ENCODE measurements at places on chromosomes 4 and X.

DNA sequence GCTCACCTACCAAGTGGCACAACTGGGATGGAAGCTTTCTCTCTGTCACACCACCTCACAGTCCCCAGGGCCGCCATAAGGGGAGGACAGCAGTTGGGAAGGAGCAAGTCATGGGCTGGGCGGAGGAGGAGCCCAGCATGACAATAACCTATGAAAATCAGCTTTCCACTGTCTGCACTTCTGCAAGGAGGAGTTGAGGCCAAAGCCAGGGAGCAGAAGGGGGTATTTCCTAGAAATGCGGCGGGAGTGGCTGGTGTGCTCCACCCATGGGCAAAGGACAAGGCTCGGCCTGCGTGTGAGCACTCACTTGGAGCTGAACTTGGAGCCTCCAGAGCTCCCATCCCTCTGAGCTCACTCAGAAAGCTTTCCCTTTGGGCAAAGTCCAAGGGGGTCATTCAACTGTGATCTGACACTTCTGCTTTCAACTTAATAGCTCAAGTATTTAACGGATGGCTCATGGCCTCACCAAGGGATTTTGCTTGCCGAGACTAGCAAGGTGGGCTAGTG, 18.5 kb downstream of the APLN start:
- no peak for DNase-seq

GRCh38 chr4:19227701-19228100, 1024.0 kb upstream of the SLIT2 start:
- no peak for DNase-seq

DNA sequence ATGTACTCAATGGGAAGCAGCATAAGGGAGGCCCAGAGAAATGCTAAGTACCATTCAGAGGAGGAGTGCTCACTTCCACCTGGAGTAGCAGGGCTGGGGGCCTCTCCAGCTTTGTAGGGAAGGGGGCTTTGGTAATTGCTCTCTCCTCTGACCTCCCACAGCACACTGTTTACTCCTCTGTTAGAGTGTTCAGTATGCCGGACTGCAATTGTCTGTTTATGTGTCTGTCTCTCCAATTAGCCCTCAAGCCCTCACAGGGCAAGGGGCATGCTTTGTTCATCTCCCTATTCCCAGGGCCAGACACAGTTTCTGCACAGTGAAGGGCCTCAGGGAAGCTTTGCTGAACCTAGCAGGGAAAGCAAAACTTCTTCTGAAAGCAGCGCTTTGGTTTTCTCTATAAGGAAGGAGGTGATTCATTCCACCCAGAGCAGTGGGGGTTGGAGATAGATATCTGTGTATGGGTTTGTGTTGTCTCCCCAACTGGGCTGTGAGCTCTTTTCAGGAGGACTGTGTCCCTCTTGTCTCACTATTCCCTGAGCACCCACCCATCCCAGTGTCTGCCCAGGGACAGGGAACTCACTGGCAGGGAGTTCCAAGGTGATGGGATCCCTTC, 50.0 kb upstream of the VMA21 start:
- DNase-seq, result no peak

GRCh38 chr4:119238068-119238722, 25.7 kb downstream of the USP53 start:
- DNase-seq, result no peak

DNA sequence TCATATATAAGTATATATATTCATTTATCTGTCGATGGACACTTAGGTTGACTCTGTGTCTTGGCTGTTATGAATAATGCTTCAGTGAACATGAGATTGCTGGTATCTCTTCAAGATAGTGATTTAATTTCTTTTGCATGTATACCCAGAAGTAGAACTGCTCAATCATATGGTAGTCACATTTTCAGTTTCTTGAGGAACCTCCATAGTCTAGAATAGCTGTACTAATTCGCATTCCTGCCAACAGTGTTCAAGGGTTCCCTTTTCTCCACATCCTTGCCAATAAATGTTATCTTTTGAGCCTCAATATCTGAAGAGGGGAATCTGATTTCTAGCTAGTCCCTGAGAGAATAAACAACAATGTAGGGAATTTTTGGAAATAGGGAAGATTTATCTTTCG, 32.4 kb upstream of the CCNG2 start:
- no peak for DNase-seq

DNA sequence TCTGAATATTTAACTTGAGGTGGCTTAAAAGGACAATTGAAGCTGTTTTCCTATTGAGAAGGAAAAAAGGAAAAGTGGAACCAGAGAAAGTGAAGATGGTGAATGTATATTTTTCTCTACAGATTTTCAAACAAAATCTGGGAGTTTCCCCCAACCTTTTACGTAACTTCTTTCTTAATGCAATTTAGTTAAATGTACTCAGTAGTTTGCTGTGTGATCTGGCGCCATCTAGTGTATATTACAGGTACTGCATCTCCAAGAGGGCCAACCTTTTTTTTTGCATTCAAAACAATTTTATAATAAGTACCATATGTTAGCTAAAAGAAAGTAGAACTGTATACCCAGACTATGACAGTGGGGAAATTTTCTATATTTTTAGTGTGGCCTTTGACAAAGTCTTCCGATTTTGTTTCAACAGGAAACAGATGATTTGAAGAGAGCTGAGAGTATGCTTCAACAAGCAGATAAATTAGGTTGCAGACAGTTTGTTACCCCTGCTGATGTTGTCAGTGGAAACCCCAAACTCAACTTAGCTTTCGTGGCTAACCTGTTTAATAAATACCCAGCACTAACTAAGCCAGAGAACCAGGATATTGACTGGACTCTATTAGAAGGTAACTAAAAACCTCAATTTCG, 82.0 kb downstream of the PLS3 start:
- no peak for DNase-seq

GRCh38 chrX:124925681-124926080, 394.0 kb upstream of the TEX13C start:
- no peak for DNase-seq

DNA sequence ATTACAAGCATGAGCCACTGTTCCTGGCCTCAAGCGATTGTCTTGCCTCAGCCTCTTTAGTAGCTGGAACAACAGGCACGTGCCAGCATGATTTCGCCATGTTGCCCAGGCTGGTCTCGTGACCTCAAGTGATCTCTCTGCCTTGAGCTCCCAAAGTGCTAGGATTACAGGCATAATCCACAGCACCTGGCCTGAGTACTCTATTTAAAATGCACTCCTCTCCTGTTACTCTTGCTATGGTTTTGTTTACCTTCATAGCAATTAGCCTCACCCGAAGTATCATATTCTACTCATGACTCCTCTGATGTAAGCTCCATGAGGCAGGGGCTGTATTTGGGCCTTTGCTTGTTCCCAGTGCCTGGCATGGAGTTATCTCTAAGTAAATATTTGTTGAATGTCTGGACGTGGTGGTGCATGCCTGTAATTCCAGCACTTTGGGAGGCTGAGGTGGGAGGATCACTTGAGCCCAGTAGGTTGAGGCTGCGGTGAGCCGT, 92.5 kb upstream of the SLC34A2 start:
- no peak for DNase-seq

- peak; percentile 28 for DNase-seq
Observed at GRCh38 chr4:73222466-73223257, 35.9 kb downstream of the ANKRD17 start.

DNA sequence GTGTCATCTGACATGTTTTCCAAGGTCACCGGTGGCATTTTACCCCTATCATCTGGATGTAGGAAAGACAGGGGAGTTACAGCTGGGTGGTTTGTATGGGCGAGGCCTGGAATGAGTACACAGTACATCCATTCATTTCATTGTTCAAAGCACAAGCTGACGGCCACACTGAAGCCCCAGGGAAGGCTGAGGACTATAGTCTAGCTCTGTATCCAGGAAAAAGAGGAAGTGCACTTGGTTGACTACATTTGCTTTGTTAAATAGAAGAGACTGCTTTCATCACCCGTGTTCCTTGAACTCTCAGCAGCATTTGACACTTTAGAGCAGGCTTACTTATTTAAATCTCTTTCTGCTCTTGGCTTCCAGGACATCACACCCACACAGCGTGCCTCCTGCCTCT, 1041.0 kb upstream of the TENM3 start:
- no peak for DNase-seq

- no peak for DNase-seq
Observed at GRCh38 chrX:40579141-40579540, 1.6 kb upstream of the ATP6AP2 start.

DNA sequence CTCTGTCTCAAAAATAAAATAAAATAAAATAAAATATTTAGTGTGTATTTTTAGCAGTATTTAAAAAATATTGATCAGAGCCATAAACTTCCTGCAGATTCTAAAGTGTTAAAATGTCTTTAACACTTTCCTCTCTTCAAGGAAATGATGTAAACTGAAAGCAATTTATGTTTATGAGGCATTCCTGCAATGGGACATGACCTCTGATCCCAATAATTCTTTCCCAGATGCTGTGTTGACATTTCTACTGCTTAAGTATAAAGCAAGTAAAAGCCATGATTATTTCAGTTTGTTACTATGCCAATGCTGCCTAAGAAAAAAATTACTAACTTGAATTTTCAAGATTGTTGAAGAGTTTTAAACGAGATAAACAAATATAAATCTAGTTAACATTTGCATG, 29.0 kb downstream of the COQ2 start:
- DNase-seq, result no peak

GRCh38 chrX:46572340-46572936, 1.1 kb upstream of the CHST7 start:
- DNase-seq, result no peak

Data from iPS DF 19.7 (cell line).